ENCODE measurements at places on chromosomes 12 and 14. TPM values are rescaled to one million over a fixed set of nuclear protein-coding genes. Genes with fewer than 3 reads are reported as not detected.

The HAL gene
- polyA plus RNA-seq: 1.8 TPM

The TMEM63C gene
- not detected for polyA plus RNA-seq

The RIMKLB gene
- polyA plus RNA-seq: 108 TPM

The CCDC38 gene
- polyA plus RNA-seq: not detected
